Activated T-cell treated with anti-CD3 and anti-CD28 coated beads for 1 hour (primary cell): ENCODE measurements at places on chromosomes 7 and 10.

DNA sequence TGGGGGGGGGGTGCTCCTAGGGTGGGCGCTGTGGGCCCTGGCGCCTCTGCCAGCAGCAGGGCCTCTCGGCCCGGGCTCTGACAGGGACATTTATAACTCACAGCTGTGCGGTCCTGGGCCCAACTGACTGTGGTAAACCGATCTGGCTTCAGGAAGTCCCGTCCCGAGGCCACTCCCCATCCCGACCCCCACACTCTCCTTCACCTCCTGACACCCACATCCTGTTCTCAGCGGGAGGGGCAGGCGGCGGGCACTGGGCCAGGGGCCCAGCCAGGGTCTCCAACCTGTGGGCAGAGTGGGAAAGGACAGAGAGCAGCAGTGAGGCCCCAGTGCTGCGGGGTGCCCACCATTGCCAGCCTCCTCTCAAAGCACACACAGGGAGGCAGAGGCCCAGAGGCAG, 69.1 kb downstream of the ZMIZ1 start:
- no peak for DNase-seq

DNA sequence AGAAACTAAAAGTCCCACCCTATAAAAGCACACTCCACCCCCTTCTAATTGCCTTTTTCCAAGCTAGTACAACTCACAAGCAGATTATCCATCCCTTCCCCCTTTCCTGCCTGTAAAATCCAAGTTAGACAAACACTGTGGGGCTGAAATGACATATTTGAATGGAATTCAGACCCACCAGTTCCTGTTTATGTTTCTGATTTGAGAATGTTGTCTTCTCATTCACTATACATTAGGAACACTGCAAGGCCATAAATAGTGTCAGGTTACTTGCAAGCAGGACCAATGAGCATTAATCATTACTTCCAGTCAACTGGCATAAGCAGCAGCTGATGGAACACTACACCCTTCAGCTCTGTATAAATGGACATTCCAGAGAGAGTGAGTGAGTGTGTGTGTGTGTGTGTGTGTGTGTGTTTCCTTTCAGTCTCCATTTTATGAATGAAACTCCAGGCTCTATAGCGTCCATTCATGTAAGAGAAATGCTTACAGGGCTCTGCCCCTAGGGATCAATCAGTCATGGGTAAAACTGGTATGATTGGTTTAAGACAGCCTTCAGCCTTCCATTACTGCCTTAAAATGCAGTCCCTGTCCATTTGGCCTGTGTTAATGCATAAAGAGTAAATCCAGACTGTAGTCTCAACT, 69.3 kb downstream of the ETV1 start:
- no peak for DNase-seq

DNA sequence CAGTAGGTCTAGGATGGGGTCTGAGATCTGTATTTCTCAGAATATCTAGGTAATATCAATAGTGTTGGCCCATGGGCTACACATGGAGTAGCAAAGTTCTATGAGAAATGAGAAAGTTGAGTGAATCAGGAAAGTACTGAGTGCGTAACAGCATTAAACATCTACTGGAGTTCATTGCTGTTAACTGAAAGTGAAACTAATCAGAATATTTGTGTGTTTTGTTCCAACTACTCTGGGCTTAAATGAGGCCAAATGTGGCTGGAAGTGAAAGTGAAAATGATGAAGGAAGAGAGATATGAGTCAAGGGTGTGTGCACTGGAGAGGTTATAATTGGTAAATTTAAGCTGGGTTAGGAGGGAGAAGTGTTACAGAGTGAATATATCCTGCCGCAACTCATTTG, 46.5 kb downstream of the TMEM106B start:
- DNase-seq = no peak

DNA sequence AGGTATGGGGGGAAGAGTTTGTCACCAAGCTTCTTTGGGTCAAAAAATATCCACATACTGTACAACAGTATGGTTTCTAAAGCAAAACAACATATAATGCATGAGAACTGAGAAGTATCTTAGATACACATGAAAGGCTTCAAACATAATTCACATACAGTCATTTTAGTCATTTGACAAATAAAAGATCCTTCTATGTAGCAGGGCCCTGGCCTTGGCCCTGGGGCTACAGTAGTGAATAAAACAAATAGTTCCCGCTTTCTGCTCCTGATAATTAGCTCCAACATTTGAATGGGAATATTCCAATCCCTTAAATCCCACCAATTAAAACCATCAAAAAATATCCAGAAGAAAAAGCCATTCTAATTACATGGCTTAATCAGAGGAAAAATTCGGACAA, 51.3 kb downstream of the MALSU1 start:
- no peak for DNase-seq

DNA sequence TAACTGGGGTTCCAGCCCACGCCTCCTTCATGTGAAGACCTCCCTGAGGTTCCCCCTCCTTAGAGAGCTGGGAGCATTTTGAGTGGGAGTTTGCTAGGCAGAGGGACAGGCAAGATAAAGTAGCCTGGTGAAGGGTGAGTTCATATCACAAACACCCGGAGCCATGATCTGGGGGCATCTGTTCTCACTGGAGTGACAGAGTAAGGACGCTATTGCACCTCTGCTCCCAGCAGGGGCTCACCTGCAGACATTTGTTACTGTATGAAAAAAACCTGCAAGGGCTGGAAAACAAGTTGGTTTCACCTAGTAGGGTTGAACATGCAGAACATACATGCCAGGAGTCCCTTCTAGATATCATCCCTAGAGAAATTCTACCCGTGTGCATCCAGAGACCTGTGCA, 88.4 kb downstream of the CARD11 start:
- no peak for DNase-seq

DNA sequence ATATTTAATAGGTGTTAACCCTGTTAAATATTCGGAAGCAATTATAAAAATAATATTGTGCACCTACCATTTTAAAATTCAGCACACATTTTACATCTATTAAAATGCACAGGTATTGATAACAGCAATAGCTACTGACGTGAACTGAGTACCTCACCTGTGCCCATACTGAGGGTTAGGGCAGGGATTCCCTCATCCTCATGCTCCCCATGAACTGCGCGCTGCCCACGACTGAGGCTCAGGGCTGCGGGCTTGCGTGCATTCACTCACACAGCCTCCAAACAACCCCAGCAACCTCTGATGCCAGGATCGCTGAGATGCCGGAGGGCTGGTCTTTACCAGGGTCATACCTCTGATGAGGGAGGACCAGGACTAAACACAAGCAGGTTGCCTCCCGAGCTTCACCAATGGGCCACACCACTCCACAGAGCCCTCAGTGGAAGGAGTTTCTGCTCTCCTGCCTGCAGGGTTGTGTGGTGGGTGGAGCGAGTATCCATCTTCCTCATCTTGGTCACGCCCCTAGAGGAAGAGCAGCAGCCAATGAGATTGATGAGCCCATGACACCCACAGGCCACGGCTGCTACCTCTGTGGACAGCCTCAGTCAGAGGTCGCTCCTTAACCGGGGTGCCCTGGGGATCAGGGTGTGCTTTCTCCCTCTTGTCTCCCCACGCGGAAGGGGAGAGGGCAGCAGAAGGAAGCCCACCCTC, 478.3 kb downstream of the TNS3 start:
- no peak for DNase-seq

GRCh38 chr7:27966219-27966780, 214.3 kb downstream of the JAZF1 start:
- no peak for DNase-seq

DNA sequence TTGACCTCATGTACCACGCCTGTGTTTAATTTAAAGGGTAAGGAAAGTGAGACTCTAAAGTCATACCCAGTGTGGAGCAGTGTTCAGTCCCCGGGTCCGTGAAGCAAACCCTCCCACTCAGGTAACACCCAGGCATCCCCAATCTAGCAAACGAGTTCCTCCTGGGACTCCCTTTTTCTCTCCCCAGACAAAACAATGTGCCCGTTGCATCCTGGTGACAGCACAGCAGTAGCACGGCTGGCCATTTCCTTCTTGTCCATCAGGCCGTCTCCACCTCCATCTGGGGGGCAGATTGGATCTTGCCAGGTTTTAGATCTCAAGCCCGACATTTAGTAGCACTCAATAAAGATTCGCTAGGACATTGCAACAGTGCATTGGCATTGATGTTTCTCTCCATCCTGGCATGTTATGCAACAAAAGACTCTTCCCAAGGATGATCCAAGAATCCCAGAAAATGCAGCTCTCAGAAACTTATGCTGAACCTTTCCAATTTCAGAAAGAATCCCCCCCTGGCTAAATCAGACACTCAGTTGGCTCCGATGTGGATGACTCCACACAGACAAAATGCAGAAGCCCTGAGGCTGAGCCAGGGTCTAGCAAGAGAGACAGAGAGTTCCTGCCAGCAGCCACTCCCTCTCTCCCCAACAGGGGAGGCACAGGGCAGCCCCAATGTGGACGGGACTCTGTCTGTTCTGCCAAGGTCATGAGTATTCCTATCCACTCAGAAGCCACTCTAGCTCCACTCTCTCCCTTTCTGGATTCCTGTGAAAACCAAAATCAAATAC, 274.5 kb upstream of the MGMT start:
- no peak for DNase-seq
